ENCODE measurements at places on chromosomes 4 and X.

DNA sequence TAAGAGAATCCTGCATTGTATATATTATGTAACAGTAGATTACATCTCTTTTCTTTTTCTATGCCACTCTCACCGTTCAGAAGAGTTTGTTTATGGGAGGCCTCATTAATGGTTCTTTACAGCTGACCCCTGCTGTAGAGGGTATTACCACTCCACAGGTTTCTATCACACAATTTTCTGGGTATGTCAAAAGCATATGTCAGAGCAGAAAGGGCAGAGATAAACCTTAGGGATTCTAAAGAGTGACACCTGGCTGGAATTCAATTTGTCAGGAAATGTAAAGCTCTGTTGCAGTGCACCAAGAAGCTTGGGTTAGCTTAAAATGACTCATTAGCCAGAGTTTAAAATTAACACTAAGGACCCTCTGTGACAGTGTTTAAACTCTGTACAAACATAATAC lies 658.7 kb downstream of the PCDH18 start:
- no peak for DNase-seq

GRCh38 chr4:166422475-166422874 lies 549.4 kb downstream of the TLL1 start:
- DNase-seq, result no peak

DNA sequence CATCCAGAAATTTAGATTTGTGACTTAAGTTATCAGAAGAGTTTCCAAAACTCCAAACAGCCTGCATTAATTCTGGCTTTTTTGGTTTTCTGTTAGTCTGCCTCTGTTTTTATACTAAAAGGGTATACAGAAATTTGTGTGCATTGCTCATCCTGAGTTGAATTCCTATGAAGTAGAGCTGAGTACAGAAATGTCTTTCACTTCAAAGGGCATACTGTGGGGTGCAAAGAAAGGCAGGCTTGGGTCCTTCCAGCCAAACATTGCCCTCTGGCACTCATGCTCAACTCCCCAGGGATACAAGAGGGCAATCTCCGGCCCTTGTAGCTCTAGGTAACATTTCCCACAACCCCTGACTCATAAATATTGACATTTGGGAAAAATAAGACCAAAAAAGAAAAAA lies 27.6 kb upstream of the TMEM184C start:
- DNase-seq, result no peak

DNA sequence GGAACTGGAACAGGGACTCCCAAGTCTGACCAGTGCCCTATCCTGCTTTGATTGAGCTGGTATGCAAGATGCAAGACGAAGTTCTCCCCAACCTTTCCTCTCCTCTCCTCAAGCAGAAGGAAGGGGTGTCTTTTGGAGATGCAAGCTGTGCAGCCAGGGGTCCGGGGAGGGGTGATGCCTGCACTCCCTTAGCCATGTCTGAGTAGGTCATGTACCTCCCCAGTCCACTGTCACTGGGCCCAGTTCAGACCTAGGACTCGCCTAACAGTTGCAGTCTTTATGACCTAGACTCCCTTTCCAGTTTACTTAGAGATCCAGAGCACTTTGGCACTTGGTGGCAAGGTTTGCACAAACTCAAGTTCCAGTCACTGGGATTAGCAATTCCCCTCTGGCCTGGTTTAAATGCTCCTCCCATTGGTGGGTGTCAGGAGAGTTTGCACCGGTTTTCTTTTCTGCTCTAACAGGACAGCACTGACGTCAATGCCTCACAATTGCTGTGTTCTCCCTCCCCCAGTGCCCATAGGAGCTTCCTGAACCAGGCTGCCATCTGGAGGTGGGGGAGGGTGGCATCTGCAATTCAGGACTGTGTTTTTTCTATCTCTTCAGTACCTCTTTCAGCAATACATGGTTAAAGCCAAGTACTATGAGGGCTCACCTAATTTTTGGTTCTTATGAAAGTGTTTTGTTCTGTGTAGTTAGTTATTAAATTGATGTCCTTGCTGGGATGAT lies 782.2 kb downstream of the ARAP2 start:
- DNase-seq, result no peak

- DNase-seq, result no peak
Observed at GRCh38 chr4:102715057-102715456, 45.7 kb downstream of the MANBA start.

GRCh38 chr4:8722556-8722955 lies 130.0 kb downstream of the CPZ start:
- no peak for DNase-seq

- no peak for DNase-seq
Observed at GRCh38 chr4:19117022-19117421, 1095.5 kb upstream of the LCORL start.

GRCh38 chrX:13215729-13216128 lies 104.1 kb downstream of the ATXN3L start:
- DNase-seq, result no peak

GRCh38 chrX:51608766-51609165 lies 9.9 kb downstream of the CENPVL3 start:
- no peak for DNase-seq

- no peak for DNase-seq
Observed at GRCh38 chrX:118212817-118213183, 96.2 kb upstream of the KLHL13 start.

DNA sequence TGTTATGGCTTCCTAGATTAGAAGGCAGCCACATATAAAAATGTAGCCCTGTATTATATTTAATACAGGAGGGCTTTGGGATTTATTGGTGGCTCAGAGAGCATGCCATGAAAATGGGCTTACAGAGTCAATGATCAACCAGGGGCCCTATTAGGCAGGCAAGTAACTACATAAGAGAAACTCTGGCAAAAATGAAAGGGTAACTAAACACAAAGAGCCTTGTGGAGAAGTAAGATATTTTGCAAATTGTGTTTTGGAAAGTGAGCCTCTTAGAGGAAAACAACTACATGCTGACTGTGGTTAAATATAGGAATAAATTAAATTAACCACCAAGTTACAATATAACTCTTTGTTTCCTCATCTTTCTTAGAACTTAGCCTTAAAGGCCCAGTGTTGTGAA lies 5.5 kb downstream of the SAT1 start:
- no peak for DNase-seq

GRCh38 chr4:118743867-118744266 lies 58.7 kb downstream of the METTL14 start:
- no peak for DNase-seq

DNA sequence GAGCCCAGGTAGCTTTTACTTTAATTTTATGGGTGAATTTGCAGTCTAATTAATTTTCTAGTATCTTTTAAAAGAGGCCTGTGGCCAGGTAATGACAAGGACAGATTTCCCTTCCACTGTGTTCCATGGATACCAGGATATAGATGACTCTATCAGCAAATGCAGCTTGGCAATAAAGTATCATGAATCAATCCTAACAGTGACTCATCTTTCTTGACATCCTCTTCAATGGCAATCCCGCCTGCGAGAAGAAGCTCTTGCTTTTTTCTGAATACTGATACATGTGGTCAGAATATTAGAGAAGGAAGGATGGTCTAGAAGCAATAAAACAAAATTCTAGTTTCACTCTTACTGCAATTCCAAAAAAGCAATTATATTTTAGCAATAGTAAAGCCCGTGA lies 267.8 kb downstream of the DTHD1 start:
- no peak for DNase-seq
